ENCODE measurements at places on chromosomes 3 and 15.

DNA sequence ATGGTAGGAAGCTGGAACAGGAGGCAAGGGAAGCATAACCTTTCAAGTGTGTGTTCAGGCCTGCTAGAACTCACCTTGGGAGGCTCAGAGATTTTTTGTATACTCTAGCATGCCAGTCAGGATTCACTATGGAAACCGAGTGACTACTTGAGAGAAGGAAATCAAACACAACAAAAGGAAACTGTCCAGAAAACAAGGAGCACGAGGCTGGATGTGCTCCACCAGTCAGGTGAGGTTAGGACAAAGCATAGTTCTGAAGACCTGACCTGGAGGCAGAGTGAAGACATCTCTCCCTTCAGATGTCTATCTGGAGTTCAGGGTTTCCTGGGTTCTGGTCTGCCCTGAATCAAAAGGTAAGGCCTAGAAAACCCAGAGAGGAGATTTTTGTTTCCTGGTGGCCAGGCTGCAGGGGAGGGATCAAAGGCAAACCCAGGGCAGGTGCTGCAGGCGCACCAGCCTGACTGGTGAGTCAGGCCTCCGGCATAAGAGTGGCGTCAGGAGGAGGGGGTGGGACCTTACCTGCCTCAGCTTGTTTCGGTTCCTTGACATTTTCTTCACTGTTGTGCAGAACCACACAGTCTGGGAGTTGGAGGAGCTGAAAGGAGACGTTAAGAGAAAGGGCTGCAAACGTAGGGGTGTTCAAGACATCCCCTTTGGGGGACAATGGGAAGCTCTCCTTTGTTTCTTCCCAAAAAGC, 52.2 kb upstream of the OSBPL11 start:
- no peak for DNase-seq

- DNase-seq, result no peak
These were observed 6.3 kb downstream of the XCR1 start for GRCh38 chr3:46020766-46021510.

DNA sequence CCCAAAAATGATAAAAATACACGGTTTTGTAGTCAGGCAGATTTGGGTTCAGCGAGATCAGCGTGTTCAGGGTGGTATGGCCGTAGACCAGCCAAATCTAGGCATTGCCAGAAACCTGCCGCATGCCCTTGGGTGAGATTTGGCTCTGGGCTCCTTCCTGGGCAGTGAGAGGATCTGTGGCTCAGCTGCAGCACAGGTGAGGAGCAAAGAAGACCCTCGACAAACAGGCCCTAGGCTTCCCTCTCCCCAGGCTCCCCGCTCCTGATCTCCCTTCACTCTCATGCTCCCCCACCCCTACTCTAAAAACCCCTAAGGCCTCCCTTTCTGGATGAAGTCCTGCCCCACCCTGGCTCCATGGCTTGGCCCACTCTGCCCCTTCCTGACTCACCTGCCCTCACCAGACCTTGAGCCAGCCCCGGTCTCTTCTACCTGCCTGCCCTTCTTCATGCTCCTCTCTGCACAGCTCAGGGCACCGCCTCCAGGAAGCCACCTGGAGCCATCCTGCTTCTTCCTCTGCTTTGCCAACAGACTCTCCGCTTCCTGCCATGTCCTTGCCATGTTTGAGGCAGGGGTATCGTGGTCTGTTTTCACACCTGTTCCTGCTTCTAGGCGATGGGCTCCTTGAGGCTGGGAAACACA, 88.1 kb downstream of the CORO2B start:
- no peak for DNase-seq

DNA sequence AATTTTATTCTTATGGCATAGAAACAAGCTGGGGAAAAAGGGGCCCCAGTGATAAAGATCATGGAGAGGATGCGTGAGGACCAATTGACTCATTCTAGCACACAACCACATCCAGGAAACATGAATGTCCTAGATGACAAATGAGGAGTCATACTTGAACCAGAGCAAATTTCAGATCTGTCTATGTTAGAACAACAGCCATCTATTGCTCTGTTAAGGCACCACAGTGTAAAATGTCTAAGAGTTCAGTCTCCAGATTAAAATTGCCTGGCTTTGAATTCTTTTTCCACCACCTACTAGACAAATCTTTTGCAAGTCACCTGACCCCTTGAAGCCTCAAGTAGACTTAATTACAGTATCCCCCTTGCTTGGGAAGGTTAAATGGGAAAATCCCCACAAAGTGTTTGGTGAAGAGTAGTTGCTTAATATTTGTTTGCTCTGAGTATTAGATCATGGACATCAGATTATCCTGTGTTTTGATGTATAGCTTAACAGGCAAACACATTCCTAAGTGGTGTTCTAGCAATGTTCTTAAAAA, 258.7 kb upstream of the TGFBR2 start:
- no peak for DNase-seq

DNA sequence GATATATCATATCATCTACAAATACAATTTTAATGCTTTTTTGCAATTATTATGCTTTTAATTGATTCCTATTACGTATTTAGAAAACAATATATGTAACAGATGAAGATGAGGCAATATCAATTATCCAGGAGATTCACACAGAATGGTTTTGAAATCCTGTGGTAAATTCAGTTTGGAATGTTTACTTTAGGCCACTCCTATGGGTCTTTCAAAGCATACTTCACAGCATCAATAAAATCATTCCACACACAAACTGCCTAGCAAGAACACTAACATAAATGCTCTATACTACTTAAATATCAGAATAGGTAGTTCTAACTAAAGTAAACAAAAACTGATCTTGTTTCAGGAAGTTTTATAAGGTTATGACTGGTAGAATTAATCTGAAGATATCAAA, 90.5 kb downstream of the FAM227B start:
- DNase-seq, result no peak
